ENCODE measurements at places on chromosomes 2 and 18.

DNA sequence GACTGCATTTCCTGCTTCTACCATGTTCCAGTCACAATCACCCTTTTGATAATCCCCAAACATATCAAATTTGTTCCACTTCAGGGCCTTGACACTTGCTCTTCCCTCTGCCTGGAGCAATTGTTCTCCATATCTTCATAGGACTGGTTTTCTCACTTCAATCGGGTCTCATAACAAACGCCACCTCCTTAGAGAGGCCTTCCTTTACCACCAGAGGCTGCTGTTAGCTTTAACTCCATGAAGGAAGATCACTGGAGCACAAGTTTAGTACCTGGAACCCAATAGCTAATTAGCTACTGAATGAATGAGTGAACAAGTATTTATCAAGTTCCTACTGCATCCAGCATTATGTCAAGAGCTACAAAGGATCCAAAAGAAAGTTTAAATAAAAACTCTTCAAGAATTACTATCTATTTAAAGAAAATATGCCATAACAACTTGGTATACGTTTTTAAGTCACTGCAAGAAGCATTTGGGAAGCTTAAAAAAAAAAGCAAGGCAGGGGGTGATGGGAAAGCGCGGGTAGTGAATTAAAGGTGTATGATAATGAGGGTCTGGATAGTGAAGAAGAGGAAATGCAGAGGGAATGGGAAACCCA lies 58.8 kb downstream of the BAZ2B start:
- DNase-seq = no peak

DNA sequence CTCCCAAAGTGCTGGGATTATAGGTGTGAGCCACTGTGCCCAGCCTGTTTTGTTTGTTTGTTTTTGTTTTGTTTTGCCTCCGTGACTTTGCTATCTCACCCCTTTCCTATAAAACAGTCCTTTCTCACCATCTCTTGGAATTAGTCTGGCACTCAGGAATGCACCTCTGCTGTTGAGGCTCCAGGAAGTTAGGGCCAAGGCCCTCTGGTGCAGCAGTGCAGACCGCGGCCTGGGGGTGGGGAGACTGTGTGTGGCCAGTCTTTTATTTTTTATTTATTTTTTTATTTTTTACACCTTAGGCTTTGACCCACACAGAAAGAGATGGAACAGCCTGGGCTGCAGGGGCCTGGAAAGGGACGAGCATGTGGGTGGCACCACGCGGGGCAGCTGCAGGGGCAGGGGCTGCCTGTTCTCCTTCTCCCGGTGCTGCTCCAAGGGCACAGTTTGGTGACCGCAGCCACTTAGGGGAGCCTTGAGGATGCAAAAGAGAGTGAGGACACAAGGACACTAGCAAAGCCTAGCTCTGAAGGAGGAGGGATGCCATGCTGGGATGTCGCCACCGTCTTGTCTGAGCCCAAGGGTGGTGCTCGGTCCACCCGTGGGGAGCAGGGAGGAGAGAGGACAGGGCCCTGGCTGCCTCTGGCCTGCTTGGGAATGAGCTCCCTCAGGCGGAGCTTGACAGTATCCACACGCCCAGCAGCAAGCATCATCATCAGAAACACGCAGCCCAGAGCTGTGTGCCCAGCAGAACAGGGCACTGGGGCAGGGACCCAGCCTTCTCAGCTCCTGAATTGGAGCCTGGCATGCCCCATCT lies 19.4 kb upstream of the ALPI start:
- no peak for DNase-seq

GRCh38 chr18:62979900-62980299 lies 264.6 kb downstream of the PHLPP1 start:
- DNase-seq = no peak

- DNase-seq = peak; percentile 45
Observed at GRCh38 chr2:42196403-42197267, 27.5 kb downstream of the EML4 start.

DNA sequence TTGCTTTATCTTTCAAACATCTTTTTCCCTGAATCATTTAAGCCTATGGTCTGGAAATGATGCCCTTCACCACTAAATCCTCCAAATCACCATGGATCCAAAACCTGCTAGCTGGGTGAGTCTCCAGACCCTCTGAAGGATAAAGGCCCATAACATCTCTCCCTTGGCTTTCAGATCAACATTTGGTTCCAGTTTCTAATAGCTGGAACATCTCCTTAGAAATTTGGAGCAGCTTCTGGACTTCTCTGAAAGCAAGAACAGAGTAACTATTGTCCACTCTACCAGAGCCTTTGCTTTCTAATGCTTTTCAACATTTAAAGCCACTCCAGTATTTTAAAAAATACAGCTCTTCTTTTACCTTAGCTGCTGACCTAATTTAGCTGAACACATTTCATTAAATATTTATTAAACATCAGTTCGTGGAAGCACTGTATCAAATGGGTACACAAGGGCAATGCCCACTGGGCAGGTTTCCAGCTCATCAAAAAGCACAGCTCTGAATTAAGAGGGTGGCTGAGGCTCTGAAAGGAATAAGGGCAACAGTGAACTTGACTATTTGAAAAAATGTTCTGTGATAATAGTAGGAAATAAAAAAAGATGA lies 75.3 kb downstream of the GALNT3 start:
- no peak for DNase-seq

DNA sequence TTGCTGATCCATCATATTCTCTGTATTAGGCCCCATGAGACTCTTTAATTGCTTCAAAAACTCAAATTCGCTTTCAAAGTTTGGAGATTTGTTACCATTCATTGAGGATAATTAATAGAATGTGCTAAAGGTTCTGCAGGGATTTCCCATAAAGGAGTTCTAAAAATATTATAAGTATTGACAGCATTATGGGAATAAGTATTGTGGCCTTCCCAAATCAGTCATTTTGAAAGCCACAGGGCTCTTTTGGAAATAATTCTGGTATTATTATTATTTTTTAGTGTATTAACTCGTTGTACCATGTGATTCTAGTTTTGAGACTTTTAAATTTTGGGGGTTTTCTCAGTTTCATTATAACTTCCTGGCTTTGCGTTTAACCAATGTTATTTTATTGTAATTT lies 37.1 kb downstream of the LCLAT1 start:
- no peak for DNase-seq

GRCh38 chr2:119259296-119259860 lies 35.7 kb downstream of the STEAP3 start:
- DNase-seq = no peak

DNA sequence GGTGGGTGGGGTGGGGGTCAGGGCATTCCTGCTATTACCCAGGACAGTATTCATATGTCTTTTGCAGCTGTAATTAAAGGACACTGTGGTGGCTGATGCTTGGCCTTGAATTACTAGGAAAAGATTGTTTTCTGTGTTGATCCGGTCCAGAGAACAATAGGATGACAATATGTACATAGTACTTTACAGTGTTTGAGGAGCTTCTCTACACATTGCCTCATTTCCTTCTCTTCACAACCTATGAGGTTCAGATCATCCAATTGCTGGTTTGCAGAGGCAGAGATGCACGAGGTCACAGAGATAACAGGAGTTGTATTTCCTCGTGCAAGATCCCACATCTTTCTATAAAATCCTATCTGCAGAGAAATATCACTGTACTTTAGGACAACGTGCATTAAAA lies 119.5 kb downstream of the LIPG start:
- DNase-seq = no peak

DNA sequence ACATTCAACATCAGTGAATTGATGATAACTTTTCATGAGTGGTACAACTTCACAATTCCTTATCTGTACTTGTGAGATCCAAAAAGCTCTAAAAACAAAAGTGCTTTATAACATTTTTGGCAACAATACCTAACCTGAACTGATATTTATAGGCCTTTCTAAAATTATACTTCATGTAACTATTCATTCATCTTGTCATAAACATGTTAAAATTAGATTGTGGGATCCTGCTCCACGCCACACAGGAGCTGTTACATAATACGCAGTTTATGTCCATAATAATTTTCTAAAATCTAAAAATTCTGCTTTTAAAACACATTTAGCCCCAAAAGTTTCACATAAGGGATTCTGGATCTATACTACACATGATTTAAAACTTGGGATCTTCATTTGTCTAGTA lies 908.5 kb upstream of the CHAC2 start:
- DNase-seq = no peak

DNA sequence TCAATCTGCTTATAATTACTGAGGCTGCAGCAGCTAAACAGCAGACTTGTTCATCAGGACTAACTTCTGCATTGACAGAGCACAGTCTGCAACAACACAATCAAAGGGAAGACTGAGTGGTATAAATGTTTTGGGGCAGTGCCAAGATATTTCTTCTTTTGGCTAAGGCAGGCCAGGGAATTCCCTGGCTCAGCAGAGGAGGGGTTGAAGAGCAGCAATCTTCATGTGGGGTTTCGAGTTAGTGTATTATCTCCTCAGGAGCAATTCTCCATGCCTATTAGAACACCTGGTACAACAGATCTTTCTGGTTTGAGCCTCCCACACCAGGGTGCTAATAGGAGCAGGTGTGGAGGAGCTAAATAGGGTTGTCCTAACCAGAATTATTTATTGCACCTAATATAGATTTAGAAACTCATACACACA lies 103.0 kb upstream of the STK17B start:
- DNase-seq = peak; percentile 19

- no peak for DNase-seq
Observed at GRCh38 chr2:233185330-233185729, 66.1 kb upstream of the ATG16L1 start.

DNA sequence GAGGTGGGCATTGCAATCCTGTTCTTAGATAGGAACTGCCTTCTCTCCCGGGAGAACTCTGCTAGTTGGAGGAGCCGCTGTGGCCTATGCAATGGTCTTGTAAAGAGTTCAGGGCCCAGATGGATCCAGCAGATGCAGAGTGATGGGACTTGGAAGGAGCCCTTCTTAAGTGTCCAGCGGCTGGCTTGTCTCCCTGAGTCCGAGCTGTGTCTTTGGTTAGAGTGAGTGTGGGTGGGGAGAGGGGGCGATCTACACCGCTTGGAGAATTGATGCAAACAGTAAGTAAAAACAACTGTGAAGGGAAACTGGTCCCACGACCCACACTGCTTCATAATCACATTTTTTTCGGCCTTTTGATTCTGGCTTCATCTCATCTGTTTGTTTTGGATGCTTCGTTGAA lies 89.8 kb upstream of the CYRIA start:
- no peak for DNase-seq

- DNase-seq = no peak
Observed at GRCh38 chr2:235701206-235701981, 207.6 kb downstream of the AGAP1 start.

GRCh38 chr18:28398471-28398870 lies 221.5 kb upstream of the CDH2 start:
- no peak for DNase-seq

GRCh38 chr18:13500869-13501542 lies 225.4 kb downstream of the FAM210A start:
- no peak for DNase-seq

DNA sequence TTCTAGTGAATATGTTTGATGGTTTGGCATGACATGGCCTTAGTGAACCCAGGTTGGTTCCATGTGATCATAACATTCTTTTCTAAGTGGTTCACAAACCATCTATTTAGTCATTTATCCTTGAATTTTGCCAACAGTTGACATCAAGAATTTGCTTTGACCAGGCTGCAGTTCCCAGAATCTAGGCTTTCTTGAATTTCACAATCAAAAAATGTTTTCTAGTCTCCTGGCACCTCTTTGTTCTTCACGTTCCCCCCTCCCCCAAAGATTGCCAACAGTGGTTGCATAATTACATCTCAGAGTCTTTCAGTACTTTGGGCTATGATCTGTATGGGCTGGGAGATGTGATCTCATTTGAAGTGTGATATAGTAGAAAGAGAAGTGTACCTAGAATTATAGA lies 124.0 kb downstream of the GATA6 start:
- no peak for DNase-seq

DNA sequence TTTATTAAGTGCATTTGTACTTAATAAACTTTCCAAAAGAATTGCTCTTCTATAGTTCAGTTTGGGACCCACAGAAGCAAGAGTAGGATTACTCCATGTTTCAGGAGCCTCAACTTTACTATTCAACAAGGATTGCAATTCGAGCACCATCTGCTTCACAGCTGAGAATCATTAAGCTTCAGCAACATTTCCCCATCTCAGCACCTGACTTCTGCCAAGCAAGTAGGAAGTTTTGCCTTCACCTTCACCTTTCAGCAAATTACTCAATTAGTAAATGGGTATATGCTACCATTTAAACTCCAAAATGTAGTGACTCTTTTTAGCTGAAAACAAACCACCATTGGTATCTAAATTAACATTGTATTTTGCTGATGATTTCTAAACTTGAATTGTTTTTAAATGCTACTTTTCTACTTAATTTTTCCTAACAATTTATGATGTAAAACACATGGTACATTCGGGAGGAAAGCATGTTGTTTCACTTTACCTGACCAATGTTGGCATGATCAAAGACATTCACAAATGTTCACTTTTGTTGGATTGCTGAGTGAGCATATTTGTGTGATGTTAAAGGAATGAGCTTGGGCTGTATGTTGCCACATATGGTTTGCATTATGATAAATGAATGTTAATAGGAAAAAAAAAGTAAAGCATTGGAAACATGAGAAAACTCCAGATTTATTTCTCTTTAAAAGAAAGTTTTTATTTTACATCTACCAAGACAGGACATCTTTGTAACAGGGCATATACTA lies 159.2 kb downstream of the GULP1 start:
- DNase-seq = no peak

GRCh38 chr2:230879891-230880290 lies 15.1 kb downstream of the ITM2C start:
- DNase-seq = no peak

GRCh38 chr2:169746240-169746639 lies 12.6 kb downstream of the KLHL23 start:
- no peak for DNase-seq

- DNase-seq = no peak
Observed at GRCh38 chr18:77197073-77197472, 52.6 kb upstream of the GALR1 start.

- DNase-seq = no peak
Observed at GRCh38 chr2:20241973-20242726, 17.2 kb upstream of the SDC1 start.

DNA sequence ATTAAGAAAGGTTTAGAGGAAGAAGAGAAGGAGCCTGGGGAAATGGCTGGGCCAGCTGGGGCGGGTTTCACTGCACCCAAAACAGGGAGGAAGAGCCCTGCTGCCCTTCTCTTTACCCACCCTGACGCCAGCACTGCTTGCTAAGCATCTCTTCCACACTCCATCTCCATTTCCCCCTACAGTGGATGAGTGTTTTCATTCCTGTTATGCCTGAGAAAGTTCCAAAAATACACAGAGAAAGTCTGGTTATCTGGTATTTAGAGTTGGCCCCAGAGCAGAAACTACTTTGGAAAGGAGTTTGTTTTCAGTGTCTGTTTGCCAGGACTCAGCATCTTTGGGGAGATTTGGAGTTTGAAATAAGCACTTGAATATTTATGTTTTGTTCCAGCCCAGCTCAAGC lies 451.0 kb downstream of the SLC4A3 start:
- DNase-seq = no peak

GRCh38 chr2:143899987-143900386 lies 619.9 kb downstream of the ZEB2 start:
- no peak for DNase-seq

- DNase-seq = no peak
Observed at GRCh38 chr2:144357623-144358373, 162.1 kb downstream of the ZEB2 start.

GRCh38 chr2:37342591-37343220 lies 1.7 kb upstream of the QPCT start:
- no peak for DNase-seq
